Activated naive CD8-positive, alpha-beta T cell treated with anti-CD3 and anti-CD28 coated beads, Interleukin-2, amount 10 ng/mL, durations not matched to agents 7 days and 5 days (primary cell): ENCODE measurements at places on chromosomes 3 and 15. TPM values are rescaled to one million over a fixed set of nuclear protein-coding genes. Genes with fewer than 3 reads are reported as not detected.

Gene ELP6
- total RNA-seq, result 36.8 TPM

DNA sequence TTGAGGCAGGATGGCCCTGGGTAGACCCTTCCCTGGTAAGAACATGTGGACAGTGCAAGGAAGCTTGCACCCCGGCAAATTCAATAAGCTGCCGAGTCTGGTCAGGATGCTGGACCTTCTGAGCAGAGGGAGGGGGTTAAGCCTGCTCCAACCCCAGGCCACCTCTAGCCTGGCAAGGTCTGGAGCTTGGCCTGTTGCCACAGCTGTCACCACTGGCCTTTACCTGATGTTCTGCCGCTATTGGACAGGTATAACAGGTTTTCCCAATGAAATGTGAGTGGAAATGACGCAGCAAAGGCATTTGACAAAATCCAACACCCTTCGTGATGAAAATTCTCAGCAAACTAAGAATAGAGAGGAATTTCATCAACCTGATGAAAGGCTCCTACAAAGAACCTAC, 699 bp upstream of the MESP1 start:
- H3K27ac ChIP-seq, result no peak overlapping the region
- no peak overlapping the region for H3K4me3 ChIP-seq
- DNase-seq, result no peak
- H3K4me1 ChIP-seq, result peaks cover 2% of the 10 kb centered on the region
- H3K36me3 ChIP-seq, result peaks cover 2% of the 10 kb centered on the region
- H3K27me3 ChIP-seq, result peaks cover 27% of the 10 kb centered on the region

Gene PLCH1
- 3.8 TPM for total RNA-seq

- H3K4me1 ChIP-seq, result peaks cover 7% of the 10 kb centered on the region
- H3K27me3 ChIP-seq, result no peaks in the 10 kb centered on the region
- DNase-seq, result no peak
- H3K36me3 ChIP-seq, result peaks cover 2% of the 10 kb centered on the region
Observed at GRCh38 chr3:172680684-172681083, 30.2 kb downstream of the NCEH1 start.

DNA sequence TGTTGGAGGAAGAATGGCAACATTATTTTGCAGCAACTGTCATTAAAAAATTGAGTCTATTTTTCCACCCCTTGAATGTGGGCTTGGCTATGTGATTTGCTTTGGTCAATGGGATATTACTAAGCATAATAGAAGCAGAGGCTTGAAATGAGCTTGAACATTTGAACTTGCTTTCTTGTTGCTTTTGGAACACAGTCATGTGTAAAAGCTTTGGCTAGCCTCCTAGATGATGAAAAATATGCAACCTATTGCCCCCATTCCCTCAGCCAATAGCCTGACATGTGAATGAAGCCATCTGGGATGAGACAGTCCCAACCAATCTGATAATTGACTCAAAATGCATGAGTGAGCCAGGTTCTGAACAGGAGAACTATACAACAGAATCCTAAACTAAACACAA, 78.4 kb downstream of the PLSCR2 start:
- H3K27me3 ChIP-seq, result peaks cover 7% of the 10 kb centered on the region
- no peaks in the 10 kb centered on the region for H3K36me3 ChIP-seq
- DNase-seq, result no peak
- H3K4me1 ChIP-seq, result no peaks in the 10 kb centered on the region
